EL (cell line): ENCODE measurements at places on chromosomes 3 and 15.

DNA sequence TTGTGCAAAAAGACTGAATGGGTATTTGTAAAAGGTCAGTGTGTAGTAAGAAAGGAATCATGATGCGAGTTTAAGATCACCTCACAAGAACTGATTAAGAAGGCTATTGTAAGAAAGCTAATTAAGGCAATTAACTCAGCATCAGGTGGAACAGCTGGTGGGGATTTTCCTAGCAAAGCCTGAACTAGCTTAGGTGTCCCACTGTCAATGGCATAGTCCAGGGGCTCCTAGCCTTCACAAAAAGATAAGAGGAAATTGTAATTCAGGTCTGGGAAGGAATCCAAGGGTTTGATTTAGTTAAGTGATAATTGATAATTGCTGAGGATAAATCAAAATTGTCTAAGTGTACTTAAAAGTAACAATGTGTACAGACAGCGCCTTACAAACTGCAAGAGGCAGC lies 901.6 kb downstream of the TUSC7 start:
- DNase-seq = no peak

DNA sequence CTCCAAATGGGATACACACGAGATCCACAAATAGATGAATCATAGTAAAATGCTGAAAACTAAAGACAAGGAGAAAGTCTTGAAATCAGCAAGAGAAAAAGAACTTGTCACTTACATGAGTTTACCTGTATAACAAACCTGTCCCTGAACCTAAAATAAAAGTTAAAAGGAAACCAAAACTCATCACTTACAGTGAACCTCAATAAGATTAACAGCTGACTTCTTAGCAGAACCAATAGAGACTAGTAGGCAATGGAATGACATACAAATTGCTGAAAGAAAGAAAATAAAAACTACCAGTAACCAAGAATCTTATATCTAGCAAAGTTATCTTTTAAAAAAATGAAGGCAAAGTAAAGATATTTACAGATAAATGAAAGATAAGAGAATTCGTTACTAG lies 27.4 kb downstream of the SEC22A start:
- DNase-seq = no peak

GRCh38 chr3:196142202-196142956 lies 60.5 kb upstream of the TFRC start:
- DNase-seq = no peak

DNA sequence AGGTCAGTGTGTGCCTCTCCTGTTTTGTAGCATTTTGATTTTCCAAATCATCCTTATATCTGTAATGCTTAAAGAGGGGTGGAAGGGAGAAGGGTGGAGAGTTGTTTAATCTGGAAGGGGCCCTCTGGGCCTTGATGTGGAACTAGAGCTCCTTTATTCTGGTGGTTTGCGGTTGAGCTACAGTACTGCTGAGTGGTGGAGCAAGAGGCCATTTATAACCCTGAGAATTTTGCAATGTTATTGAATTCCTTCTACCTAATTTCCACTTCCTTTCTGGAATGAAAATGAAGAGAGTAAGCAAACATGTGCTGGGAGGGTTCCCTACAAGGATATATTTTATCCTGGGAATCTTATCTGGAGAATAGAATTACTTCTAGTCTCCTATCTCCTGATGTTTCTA lies 35.3 kb upstream of the TUBGCP5 start:
- no peak for DNase-seq

DNA sequence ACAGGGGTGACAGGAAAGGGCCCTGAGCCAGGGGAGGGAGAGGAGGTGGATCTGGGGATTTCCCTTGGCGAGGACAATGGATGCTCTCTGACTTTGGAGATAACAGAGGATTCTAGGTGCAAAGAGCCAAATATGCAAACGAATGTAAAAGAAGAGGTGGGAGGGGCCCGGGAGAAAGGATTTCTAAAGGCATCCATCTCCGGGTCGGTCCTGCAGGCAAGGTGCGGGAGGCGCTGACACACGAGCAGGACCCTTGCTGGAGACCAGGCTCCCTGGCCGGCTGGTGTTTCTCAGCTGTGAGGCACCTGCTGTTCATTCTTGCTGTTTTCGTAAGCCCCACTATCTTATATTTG lies 115.2 kb upstream of the TLE3 start:
- DNase-seq = no peak

DNA sequence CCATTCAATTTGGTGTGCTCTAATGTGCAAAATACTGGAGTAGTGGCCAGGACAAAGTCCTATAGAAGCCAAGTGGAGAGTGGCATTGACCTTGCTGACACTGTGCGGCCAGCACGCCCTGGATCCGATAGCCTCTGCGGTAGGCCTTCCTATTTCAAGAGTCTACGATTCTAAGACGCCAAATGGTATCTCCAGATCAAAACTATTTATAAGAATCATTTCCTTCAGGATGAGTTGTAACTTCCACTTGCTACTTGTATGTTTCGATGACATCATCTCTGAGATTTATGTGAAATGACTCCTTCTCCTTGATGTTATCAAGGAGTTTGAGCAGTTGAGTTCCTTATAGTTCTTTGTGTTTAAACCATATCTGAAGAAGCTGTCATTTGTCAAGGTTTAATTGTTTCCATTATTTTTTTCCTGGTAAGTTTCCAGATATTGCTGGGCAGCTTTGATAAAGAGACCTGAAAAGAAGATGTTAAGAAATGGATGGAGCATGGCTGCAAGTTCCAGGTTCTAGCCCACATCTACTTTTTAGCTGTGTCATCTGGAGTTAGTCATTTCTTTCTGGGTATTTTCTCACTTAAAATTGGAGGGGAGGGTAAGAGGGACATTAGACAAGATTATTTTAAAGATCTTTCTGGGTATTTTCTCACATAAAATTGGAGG lies 71.8 kb downstream of the TMEM44 start:
- peak; percentile 88 for DNase-seq

GRCh38 chr3:157082305-157082982 lies 77.5 kb downstream of the CCNL1 start:
- peak; percentile 63 for DNase-seq

DNA sequence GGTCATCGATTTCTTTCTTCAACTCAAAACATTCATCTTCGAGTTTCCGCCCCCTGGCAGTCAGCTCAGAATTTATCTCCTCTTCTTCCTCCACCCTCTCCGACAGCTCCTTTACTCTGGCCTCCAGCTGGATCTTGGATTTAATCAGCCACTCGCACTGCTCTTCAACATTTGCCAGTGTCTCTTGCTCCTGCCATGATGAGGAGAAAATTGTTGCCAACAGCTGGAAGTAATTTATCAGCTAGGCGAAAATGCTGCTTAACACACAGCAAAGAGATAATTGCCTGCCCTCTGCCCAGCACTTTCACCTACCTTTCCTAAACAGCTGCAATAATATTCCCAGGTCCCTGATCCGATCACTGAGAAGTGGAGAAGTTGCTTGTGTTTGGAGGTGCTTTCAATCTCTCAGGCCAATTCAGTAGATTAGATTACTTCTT lies 69.3 kb downstream of the MYH15 start:
- DNase-seq = no peak
